Activated CD8-positive, alpha-beta T cell treated with anti-CD3 and anti-CD28 coated beads, Interleukin-2, amount 10 ng/mL, durations not matched to agents 7 days and 5 days (primary cell): ENCODE measurements at places on chromosomes 4 and X.

DNA sequence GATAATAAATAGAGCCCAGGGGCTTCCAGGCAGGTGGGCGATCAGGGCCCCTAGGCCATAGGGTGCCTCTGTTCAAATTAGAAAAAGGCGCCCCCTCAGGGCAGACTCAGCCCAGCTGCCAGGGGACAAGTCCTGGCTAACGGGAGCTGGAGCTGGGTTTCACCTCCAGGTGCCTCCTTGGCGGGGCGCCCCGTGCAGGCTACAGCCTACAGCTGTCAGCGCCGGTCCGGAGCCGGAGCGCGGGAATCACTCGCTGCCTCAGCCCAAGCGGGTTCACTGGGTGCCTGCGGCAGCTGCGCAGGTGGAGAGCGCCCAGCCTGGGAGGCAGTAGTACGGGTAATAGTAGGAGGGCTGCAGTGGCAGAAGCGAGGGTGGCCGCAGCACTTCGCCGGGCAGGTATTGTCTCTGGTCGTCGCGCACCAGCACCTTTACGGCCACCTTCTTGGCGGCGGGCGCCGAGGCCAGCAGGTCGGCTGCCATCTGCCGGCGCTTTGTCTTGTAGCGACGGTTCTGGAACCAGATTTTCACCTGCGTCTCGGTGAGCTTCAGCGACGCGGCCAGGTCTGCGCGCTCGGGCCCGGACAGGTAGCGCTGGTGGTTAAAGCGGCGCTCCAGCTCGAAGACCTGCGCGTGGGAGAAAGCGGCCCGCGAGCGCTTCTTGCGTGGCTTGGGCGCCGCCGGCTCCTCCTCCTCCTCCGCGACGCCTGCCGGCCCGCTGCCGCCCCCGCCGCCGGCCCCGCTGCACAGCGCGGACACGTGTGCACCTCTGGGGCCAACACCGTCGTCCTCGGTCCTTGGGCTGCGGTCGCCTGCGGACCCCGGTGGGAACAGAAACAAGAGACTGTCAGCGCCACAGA is 2.4 kb downstream of the NKX3-2 start:
- peak; percentile 53 for DNase-seq

DNA sequence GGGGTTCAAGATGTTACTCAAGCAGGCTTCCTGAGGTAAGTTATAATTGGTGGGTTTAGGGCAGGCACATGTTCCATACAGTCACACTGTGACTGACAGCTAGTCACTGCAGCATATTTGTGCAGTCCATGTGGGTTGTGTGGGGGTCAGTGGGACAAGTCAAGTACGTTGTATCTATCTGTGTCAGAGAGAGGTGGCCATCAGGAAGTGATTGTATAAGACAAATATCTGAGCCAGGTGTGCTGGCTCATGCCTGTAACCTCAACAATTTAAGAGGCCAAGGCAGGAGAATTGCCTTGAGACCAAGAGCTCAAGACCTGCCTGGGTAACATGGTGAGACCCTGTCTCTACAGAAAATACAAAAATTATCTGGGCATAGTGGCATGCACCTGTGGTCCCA is 509.3 kb downstream of the CENPC start:
- DNase-seq = no peak

DNA sequence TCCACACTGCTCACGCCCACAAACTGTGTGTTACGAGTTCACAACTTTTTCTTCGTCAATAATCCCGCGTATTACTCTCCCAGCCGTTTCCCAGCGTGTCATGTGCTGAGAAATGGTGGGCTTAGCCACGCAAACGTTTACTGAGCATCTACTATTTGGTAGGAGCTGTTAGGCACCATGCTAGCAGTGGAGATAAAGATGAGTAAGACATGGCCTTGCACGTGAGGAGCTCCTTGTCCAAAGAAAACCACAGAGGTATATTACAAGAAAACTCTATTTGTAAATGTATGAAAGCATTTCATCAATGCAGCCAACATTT is 821 bp upstream of the TMEM128 start:
- no peak for DNase-seq

DNA sequence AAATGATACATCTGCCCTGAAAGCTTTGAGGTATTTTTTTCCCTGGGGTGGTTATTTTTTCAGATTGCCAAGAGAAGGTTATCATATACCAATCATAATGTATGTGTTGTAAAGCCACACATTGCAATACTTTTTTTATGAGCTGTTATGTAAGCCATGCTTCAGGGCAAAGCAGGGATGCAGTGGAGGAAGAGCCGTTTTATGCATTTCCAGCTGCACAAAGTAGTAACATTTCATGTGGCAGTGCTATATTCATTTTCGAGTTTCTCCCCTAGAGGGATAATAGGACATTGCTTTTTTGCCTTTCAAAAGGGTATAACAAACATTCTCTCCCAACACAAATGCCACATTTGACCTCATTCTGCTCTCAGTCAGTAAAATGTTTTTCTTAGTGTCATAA is 68.5 kb downstream of the GALNT7 start:
- no peak for DNase-seq

- no peak for DNase-seq
Observed at GRCh38 chr4:151743128-151743854, 17.5 kb downstream of the GATB start.

- DNase-seq = no peak
Observed at GRCh38 chr4:3367866-3368265, 73.9 kb upstream of the HGFAC start.

GRCh38 chrX:1909419-1910206 is 294.8 kb downstream of the ASMT start:
- DNase-seq = no peak

- DNase-seq = no peak
Observed at GRCh38 chr4:171718069-171718468, 95.1 kb upstream of the GALNTL6 start.

DNA sequence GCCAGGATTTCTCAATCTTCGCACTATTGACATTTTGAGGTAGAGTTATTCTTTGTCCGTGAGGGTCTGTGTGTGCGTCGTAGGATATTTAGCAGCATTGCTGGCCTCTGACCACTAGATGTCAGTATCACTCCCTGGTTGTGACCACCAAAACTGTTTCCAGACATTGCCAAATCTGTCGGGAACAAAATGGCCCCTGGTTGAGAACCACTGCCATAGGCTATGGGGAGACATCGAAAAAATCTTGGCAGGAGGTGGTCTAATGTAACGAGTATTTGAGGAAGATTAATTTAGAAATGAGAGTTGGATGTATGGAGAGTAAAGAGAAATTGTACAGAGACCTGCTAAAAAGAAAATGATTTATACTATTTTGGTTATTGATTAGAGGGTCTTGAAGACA is 108.4 kb downstream of the DOCK11 start:
- peak; percentile 34 for DNase-seq

DNA sequence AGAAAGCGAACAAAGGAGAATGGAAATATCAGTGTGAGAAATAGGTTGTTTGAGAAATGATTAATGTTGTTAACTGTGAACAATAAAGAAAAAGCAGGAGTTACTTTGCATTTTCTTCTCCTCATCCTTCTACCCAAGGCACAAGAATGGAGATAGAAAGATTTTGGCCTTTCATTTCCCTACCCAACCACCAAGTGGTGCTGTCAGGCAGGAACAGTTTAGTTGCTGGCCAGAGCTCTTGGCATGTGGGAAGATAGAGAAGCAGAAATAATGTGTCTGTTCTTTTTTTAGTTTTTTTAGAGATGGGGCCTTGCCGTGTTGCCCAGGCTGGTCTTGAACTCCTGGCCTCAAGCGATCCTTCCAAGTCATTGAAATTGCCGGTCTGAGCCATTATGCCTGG is 12.8 kb downstream of the HOPX start:
- DNase-seq = no peak

GRCh38 chr4:107599841-107600240 is 120.2 kb downstream of the PAPSS1 start:
- no peak for DNase-seq

GRCh38 chr4:38334791-38335190 is 329.2 kb upstream of the KLF3 start:
- DNase-seq = no peak

DNA sequence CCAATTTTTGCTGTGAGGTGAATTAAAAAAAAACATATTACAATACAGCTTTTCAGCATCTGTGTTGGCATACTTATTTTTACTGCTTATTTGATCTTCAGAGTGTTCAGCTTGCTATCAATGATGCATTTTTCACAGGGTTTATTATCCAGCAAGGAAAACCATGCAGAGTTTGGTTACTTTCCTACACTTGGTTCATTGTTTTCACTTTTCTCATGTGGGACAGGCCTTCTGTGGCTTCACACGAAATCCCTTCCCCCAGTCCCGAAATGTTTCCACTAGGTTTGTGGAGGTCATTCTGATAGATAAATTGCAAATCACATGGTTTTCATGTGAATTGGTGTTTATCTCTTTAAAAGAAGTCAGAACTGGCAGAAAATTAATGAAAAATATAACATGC is 205.8 kb downstream of the SPCS3 start:
- DNase-seq = no peak

GRCh38 chr4:33780952-33781791 is 2463.1 kb downstream of the ARAP2 start:
- DNase-seq = no peak

- DNase-seq = no peak
Observed at GRCh38 chr4:46937493-46937892, 28.4 kb upstream of the COX7B2 start.

- DNase-seq = no peak
Observed at GRCh38 chr4:20433097-20433705, 181.5 kb downstream of the SLIT2 start.

DNA sequence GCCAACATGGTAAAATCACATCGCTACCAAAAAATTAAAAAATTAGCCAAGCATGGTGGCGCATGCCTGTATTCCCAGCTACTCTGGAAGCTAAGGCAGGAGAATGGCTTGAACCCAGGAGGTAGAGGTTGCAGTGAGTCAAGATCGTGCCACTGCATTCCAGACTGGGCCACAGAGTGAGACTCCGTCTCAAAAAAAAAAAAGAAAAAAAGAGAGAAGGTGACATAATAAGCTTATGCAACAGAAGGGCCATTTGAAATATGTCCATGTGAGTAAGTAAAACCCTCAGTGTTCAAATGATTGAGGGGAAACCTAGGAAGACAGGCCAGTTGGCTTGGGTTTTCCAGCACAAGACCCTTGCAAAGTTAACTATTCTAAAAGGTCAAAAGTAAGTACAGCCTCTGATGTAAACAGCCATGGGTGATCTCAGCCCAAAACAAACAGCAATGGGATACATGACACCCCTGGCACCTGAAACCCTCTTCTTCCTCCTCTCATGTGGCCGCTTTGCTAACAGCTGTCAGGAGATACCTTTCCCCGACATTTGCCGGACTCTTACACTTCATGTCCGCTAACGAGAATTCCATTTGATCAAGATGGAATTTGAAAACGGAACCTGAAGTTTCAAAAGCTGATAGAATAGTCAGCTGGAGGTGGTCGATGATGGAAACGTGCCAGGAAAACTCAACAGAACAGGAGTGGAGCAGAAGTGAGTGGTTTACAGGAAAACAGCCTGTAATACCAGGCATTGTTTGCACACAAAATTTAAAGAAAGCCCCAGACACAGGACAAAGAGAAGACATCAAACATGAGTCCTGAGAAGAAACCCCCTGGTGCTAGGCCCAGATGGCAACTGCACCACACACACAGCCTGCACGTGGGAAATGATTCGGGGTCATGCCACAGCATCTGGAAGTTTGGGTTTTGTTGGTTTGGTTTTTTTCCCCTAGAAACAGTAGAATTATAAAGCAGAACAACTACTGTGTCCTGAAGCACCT is 93.0 kb upstream of the STS start:
- no peak for DNase-seq

DNA sequence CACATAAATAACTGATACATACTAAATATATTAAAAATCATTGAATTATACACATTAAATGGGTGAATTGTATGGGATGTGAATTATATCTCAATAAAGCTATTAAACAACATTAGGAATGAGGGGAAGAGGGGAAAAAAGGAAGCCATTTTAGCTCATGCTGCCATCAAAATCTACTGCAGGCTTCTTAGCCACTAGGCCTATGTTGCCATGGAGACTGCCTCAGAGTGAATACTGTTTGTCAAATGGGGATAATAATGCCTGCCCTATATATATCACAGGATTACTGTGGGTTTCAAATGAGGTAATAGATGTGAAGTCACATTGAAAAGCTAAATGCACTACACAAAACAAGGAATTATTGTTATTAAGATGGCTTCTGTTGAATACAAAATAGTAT is 21.2 kb downstream of the TMEM255A start:
- DNase-seq = no peak

- no peak for DNase-seq
Observed at GRCh38 chr4:185224597-185224996, 15.2 kb downstream of the SNX25 start.

DNA sequence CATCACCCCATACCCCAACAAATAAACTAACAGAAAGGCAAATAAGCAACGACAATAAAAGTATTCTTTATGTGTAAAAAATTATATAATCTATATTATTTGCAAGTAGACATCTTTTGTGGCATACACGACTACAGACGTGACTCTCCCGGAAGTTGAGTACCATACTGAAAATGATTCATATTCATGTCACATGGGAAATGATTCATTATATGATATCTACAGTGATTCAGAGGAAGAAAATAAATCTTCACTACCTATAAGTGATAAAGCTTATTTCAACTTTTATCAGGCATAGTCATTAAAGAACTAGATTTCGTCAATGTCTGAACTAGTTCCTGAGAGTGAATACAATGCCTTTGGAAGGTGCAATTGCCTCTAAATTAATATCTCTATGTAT is 4.6 kb upstream of the ANTXR2 start:
- DNase-seq = no peak

GRCh38 chr4:55386840-55387239 is 8.9 kb upstream of the TMEM165 start:
- DNase-seq = no peak

DNA sequence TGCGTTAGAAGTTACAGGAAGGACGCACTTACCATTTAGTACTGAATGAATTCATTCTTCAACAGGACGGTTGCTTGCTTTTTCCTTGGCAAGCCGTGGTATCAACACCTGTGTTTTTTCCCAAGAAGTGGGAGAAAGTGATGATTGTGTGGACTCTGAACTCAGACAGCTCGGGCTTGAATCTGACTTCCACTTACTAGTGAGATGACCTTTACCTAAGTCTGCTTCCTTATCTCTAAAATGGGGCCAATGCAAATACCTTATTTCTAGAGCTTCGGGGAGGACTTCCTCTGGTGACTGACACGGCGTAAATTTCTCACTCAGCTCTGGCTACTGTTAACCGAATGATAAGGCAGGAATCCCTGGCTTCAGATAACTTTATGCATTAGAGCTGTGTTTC is 146.8 kb upstream of the RBPJ start:
- DNase-seq = no peak
